ENCODE measurements at places on chromosomes 3 and 15.

GRCh38 chr15:92883876-92884435, 16.2 kb upstream of the CHD2 start:
- no peak for DNase-seq

DNA sequence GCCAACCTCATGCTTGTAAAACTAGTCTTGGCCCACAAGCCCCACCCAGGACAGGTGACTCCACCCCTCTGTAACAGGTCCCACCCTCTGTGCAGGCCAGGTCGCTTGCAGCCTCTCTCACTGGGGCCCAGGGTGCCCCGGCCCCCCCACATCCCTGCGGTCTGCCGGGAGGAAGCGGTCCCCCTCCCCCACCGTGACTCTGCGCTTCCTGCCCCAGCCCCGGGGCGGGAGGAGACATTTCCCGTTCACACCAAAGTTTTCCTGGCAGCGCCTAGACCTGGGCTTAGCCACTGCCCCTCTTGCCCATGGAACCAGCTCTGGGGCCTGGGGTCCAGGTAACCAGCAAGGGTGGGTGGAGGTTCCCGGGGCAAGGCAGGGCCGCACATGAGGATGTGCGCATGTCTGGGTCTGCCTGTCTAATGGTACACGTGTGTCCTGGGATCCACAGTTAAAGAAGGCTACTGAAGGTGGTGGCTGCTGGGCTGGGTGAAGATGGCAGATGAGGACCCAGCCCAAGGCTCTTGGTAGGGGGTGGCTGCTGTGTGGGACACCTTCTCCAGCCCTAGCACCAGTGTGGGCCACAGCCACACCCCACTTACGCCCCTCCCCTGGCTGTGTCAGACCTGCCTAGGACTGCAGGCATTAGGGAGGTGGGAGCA, 8.4 kb downstream of the NBEAL2 start:
- no peak for DNase-seq

- no peak for DNase-seq
Measured at GRCh38 chr3:126005951-126006350, 37.0 kb downstream of the ROPN1B start.

GRCh38 chr3:190586631-190587011, 72.7 kb downstream of the IL1RAP start:
- DNase-seq = no peak

- DNase-seq = no peak
Measured at GRCh38 chr15:85692873-85693272, 101.9 kb downstream of the KLHL25 start.

DNA sequence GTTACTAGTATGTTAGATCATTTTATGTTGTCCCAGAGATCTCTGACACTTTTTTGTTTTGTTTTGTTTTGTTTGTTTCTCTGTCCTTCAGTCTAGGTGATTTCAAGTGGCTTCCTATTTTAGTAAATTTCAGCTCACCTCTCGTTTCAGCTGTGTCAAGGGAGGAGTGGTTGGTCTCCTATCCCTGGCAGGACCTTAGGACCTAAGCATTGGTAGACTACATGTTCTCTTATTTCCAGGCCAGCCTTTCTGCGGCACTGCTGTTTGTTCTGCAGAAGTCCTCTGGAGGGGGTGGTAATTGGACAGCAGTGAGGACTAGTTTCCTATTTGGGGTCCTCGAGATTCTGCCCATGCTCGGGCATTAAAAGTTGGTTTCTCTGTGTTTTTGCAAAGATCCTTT, 31.8 kb downstream of the MGA start:
- DNase-seq = no peak

GRCh38 chr3:52188556-52188955, 9.4 kb upstream of the ALAS1 start:
- DNase-seq = no peak

- no peak for DNase-seq
Measured at GRCh38 chr15:77112838-77113504, 42.1 kb upstream of the TSPAN3 start.

DNA sequence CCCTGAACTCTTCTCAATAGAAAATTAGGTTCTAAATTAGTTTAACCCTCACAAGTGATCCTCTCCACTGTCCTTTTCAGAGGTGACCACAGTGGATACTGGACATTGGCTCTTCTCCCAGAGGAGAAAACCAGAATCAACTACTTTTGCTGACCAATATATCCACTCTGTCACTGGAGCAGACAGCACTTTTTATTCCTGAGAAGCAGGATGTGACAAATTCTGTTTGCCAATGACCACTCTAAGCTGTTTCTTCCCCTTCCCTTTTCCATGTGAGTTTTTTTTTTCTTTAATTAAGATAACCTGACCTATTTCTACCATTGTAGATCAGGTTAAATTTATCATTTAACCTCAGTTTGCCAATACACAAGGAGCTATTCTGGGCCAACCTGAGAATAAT, 79.7 kb upstream of the ZNF280D start:
- no peak for DNase-seq
